ENCODE measurements at places on chromosomes 12 and 14.

GRCh38 chr12:11408096-11408495 lies 12.7 kb upstream of the PRB2 start:
- DNase-seq: no peak
- H3K4me1 ChIP-seq: no peaks in the 10 kb centered on the region
- H3K27ac ChIP-seq: no peak overlapping the region
- H3K27me3 ChIP-seq: no peaks in the 10 kb centered on the region
- no peak overlapping the region for H3K4me3 ChIP-seq

GRCh38 chr14:103157969-103158368 lies 34.7 kb downstream of the TNFAIP2 start:
- peaks cover 22% of the 10 kb centered on the region for H3K4me1 ChIP-seq
- no peaks in the 10 kb centered on the region for H3K36me3 ChIP-seq
- no peaks in the 10 kb centered on the region for H3K27me3 ChIP-seq
- H3K4me3 ChIP-seq: no peak overlapping the region
- H3K27ac ChIP-seq: no peak overlapping the region

DNA sequence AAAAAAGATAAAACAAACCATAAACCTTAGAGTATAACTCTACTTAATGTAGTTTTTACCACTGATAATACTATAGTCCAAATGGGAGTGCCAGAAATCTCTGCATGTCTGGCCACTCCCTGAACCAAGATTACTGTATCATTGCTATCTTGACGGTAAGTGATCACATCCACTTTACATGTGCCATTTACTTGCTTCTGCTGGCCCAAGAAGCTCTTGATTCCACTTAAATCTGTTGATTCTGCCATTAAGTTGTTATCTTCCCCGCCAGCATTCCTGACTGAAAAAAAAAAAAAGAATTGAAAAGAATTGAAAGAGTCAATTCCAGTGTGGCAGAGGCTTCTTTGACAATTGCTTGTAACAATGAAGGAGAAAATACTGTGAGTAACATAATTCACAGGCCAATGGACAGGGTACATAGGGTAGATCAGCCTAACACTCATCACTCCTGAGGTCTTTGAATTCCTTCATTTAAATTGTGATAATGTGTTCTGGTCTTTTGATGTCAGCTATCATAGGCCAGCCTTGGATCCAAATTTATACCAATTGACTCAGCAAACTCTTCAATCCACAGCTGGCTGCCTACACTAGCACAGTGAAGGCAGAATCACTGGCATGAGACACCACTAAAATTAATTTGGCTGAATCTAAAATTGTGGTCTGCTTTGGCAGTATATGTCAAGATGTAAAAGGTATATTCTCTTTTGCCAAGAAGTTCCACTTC lies 665.2 kb upstream of the FLRT2 start:
- no peaks in the 10 kb centered on the region for H3K36me3 ChIP-seq
- peaks cover 3% of the 10 kb centered on the region for H3K4me1 ChIP-seq
- no peak overlapping the region for H3K27ac ChIP-seq
- no peaks in the 10 kb centered on the region for H3K27me3 ChIP-seq
- no peak for DNase-seq
- no peak overlapping the region for H3K4me3 ChIP-seq

DNA sequence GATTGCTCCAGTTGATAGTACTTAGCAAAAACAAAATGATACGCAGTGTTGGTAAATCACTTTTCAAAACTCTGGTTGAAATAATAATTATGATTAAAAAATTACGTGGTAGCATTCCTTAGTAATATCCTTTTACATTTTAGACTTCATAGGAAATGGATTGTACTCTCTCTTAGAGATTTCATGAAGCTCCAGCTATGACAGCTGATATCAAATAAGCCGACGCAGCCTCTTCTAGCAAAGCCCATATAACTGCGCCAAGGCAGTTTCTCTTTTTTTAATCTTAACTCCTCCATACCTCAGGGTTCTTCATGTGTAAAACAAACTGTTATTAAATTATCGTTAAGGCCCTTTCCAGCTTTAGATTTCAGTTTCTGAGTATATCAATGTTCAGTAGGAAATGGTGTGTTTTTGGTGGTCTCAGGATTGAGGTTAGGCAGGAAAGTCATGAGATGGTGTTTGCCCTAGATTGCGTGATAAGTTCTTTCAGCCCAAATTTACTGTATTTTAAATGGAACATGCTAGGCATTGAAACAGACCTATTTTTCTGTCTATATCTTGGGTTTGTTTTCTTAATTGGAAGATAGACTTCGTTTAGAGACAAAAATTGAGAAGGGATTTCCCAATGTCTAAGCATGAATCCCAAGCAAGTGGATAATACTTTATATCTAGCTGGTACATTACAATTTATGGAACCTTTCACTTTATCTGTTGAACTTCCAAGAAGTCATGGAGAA lies 902 bp upstream of the CFL2 start:
- H3K27me3 ChIP-seq: no peaks in the 10 kb centered on the region
- H3K36me3 ChIP-seq: no peaks in the 10 kb centered on the region
- DNase-seq: no peak
- H3K4me1 ChIP-seq: peaks cover 36% of the 10 kb centered on the region
- H3K4me3 ChIP-seq: peak overlapping the region; percentile 68

DNA sequence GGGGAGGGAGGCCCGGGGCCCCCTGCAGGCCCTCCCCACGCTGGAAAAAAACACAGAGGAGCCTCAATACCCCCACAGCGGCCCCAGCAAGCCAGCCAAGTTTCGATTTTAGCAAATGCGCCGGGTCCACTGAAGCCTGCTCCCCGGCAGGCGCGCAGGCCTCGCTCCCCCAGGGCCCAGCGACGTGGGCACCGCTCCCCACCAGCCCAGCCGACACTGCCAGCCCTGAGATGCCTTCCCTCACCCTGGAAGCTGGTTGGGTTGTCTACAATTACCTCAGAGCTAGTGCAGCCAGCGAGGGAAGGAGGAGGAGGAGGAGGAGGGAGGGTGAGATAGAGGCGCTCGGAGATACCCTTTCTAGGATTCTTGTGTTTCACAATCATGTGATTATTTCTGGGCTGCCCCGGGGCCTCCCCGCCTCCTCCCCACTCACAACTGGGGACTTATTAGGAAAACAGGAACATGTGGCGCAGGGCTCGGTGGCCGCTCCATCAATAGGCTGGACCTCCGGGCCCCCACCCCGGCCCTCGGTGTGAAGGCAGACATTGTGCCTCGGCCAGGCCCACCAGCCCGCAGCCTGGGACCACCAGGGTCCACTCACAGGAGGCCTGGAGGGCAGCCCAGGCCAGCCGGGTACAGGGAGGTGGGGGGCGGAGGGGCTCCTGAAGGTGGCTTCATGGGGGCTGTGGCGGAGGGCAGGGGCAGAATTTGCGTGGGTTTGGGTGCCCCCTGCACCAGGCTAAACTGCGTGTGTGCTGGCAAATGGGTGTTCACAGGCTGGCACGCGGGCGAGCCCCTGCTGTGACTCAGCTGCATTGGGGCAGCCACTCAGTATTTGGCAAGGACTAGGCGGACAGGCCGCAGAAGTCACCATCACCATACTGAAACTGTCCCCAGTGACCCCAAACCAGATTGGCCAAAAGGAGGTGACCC lies 109.9 kb downstream of the NCOR2 start:
- no peak overlapping the region for H3K4me3 ChIP-seq
- H3K4me1 ChIP-seq: peaks cover 2% of the 10 kb centered on the region
- no peak for DNase-seq
- H3K36me3 ChIP-seq: peaks cover 38% of the 10 kb centered on the region
- H3K27ac ChIP-seq: no peak overlapping the region

All from mesothelial cell of epicardium (in vitro differentiated cells).